Activated CD4-positive, alpha-beta T cell treated with anti-CD3 and anti-CD28 coated beads, Interleukin-2, amount 10 ng/mL, durations not matched to agents 7 days and 5 days (primary cell): ENCODE measurements at places on chromosomes 1 and 21.

GRCh38 chr1:86227026-86227425, 70.5 kb upstream of the COL24A1 start:
- no peak for DNase-seq

DNA sequence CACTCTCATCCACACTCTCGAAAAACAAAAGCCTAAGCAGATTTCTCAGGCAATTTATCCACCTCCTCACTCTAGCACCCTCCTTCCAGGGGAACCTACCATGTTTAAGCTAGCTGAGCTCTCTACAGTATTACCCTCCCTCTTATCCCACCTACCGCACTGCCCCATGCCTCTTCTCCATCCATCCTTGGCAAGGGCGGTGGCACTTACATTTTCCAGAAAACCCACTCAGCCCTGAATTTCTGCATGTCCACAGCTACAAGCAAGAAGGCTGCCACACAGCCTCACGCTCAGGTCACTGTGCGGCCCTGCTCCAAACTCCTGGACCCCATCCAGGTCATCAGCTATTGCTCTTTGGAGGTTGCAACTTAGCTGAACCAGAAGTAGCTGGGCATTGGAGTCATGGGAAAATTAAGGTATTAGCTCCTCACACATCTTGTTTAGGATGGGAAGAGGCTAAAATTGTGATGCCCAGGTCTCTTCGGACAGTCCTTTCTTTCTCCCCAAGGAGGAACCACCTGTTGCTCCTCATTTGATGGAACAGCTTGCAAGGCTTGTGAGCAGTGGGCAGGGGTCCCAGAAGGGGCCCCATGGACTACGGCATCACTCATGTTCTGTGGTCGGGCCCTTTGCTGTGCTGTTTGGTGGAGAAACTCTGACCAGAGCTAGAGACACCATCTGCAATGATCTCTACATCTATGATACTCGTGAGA, 1.1 kb downstream of the KLHDC9 start:
- no peak for DNase-seq

DNA sequence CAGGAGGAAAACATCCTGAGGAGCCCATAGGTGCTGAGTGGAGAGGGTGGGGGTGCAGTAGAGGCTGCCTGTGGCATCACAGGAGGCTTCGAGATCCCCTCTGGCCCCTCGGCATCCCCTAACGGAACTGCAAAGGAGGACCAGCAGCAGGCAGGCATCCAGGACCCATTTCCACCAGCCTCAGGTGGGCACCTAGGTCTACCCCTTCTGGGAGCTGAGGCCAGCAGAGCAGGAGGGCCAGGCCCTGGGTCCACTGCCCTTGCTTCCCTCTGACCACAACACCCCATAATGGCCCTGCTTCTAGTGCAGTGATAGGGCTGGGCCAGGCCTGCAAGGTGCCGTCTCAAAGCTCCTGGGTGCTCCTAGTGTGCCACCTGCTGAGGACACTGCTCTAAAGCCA, 723.0 kb downstream of the PTPRU start:
- no peak for DNase-seq

DNA sequence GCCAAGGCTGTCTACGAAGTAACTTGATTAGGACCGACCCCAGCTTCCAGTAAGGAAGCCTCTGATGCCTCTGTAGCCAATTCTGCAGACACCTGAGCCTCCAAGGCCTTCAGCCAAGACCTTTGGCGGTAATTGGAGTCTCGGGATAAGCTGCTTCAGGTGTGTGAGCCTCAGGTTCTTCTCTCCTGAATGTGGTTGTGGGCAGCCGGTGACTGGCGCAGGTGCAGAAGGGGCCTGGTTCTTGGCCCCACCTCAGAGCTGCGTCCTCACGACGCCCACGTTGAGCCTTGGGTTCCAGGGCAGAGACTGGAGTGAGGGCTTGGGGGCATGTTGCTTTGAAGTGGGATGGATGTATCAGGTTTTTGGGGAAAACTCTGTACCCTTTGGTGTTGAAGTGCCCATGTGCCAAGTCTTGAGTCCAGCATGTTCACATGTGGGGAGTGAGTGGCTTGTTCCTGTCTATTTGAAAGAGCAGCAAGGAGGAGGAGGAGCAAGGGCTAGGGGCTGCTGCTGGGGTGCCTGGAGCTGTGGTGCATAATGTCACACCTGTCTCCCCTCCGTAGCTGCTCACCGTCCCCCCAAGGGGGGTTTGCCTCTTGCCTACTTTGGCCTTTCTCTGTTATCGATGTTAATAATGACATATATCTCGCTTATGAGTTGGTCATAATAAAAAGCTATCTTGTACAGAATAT, 1.4 kb downstream of the PSEN2 start:
- DNase-seq, result no peak

DNA sequence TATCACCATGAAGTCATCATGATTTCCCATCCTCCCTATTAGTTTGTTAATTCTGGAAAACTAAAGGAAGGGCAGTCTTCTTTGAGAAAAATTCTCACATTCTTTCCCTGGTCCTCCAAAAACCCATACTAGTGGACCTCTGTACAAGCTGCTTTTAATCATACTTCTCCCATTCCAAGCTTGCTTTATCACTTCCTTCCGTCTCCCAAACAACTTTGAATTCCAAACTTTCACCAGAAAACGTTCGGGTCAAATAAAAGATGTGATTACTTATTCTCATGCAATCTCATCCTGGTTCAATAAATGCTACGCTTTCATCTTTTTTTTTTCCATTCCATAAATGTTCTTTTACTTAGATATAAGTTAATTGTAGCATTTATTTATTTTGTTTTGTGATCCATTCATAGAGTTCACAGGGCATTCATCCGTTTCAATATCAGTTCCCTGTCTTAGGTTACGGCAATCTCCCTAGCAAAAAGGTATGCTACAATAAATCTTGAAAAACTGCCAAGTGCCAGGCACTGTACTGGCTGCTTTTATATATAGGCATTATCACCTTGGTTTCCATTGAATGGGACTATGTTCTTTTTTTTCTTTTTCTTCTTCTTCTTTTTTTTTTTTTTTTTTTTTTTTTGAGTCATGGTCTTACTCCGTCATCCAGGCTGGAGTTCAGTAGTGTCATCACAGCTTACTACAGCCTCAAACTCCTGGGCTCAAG, 100.2 kb upstream of the GREM2 start:
- DNase-seq, result no peak

GRCh38 chr1:236084386-236084730, 19.5 kb upstream of the NID1 start:
- no peak for DNase-seq

DNA sequence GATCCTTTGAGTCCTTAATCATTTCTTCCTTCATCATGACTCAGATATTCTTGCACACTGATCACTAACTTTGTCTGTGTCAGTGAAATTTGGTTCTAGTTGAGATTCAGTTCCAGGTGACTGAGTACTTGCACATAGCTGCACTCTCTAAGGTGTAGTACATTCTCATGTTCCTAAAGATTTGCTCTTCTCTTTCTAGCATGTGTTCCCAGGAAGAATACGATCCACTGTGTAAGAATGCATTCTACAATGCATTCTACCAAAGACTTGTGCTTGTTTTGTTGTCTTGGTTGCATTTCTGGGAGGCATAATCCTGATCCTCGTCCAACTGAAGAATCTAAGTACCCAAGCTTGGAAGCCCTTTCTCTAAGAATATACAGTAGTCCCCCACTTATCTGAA, 104.3 kb upstream of the CDC42BPA start:
- no peak for DNase-seq

DNA sequence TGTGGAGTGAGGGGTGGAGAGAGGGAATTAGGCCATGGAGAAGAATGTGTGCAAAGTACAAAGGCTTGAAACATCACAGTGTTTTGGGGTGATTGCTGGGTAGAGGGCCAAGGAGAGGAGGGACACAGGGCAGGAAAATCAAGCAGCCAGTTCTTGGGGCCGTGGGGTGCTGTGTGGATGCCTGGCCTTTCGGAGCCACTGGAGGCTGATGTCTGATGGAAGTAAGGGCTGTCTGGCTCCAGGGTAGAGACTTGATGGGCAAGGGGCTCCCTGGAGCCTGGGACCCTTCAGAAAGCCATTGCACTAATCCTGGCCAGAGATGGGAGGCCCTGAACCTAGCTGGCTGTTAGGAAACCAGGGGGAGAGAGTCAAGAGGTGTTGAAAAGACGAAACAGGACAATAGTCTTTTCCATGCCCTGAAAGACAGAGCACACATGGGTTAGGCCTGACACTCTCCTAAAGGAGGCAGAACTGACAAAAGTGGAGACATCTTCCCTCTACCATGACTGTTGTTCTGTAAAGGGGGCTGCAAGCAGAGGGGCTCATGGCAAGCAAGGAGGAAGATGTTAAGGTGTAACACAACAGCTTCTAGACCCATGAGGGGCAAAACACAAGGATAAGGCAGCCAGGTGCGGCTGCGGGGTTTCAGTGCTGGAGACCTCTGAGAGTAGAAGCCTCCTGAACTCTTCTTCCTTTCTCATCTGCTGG, 21.0 kb downstream of the ATF3 start:
- DNase-seq, result no peak

DNA sequence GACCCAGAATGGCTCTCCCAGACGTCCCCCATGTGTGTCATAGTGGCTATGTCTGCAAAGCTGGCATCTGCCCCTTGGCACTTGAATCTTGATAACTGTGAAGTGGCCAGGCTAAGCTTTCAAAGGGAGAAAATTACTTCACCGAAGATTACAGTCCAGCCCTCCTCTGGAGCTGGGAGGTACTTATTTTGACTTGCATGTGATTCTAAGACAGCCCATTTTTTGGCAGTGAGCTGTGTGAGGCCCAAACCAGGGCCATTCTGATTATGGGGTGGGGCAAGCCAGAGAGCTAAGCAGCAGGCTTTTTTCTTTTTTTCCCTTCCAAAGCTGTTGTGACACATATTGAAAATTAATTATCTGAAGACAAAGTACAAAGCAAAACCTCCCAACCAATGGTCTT, 42.1 kb upstream of the C8B start:
- DNase-seq, result no peak

DNA sequence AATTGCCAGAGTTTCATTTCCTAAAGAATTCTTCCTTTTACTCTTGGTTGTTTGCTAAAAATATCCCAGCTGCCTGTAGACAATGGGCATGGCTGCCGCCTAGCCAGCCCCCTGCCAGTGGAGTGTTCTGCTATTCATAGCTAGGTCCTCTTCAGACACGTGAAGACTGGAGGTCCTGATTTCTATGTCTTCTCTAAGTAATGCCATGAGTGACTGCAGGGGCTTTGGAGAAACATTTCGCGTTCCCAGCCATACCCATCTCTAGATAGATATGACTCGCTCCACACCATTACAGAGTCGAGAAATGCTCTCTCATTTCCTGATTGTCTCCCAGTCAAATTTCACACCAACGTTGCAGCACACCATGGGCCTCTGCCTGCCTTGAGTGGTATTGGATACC, 99.5 kb upstream of the BACE2 start:
- no peak for DNase-seq

GRCh38 chr1:22105611-22106207, 37.2 kb downstream of the WNT4 start:
- DNase-seq, result peak; percentile 47

- no peak for DNase-seq
Measured at GRCh38 chr1:8856689-8857412, 21.6 kb downstream of the ENO1 start.

GRCh38 chr1:194175251-194175650, 988.8 kb upstream of the B3GALT2 start:
- DNase-seq, result no peak

- DNase-seq, result no peak
Measured at GRCh38 chr1:227042292-227042691, 102.2 kb downstream of the COQ8A start.

GRCh38 chr1:163875200-163875926, 553.6 kb downstream of the NUF2 start:
- no peak for DNase-seq

DNA sequence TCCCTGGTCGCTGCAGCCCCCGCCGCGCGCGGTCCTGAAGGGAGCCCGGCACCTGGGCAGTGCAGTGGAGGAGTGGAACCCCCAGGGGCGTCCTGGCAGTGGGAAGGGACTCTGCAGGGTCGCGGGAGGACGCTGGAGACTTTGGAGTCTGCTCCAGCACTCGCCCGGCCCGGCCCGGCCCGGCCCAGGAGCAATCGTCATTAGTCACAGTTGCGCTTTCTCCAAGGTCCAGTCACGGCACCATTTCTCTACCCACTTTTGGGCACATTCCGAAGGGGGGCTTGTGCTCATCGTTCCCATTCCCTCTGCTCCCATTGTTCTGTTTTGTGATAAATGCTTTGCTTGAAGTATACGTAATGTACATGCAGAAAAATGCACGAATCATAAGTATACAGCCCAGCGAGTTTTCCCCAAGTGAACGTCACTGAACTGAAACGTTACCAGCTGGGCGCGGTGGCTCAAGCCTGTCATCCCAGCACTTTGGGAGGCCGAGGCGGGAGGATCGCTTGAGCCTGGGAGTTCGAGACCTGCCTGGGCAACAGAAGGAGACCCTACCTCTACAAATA, 999 bp downstream of the THAP3 start:
- peak; percentile 21 for DNase-seq

DNA sequence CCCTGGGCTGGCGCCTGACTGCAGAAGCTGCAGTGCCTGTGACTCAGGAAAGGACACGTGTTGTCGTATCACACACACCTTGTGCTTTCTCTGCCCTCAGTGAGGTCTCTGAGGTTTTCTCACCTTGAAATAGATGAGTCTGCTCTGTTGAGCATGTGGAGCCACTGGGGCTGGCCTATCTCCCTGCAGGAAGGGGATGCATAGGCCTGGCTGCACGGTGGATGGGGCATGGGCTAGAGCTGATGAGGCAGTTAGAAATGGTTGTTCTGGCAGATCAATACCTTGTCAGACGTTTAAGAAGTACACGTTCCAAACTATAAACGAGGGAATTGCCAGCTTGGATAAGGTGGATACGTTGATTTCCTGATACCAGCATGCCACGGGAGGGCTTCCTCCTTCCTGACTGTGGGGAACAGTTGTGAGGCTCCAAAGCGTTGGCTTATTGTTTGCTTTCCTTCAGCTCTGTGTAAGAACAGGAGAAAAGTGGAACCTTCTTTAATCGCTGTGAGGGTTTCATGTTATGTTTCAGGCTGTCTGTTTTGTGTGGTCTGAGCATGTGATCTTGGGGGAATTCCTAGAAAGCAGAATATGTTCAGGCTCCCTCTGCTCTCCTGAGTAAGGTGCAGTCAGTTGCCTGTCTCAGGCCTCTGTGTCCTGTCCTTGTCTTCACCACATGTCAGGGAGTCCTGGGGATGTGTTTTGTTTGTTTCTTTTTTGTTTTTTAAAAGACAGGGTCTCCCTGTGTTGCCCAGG, 44.8 kb downstream of the PCNT start:
- peak; percentile 59 for DNase-seq
